Epithelial cell of alveolus of lung (primary cell): ENCODE measurements at places on chromosomes 7 and 10. TPM values are rescaled to one million over a fixed set of nuclear protein-coding genes. Genes with fewer than 3 reads are reported as not detected.

The CYP3A4 gene
- total RNA-seq = not detected in 2 replicates

The PIP gene
- not detected in 2 replicates for total RNA-seq

The ANLN gene
- 31.0 and 69.4 TPM in 2 replicates for total RNA-seq

The TUBB8 gene
- total RNA-seq = under 0.01 TPM in 1 of 2 replicates, not detected in the other

The ADAM8 gene
- 4.5 and 6.0 TPM in 2 replicates for total RNA-seq

The RNF148 gene
- total RNA-seq = not detected in 2 replicates

The NKX2-3 gene
- total RNA-seq = not detected in 2 replicates

The TRUB1 gene
- 16.2 and 20.9 TPM in 2 replicates for total RNA-seq

The BCL7B gene
- 42.0 and 45.7 TPM in 2 replicates for total RNA-seq
